ENCODE measurements at places on chromosomes 1 and 21.

GRCh38 chr1:33265780-33266605, 9.7 kb downstream of the ZNF362 start:
- DNase-seq = no peak

- DNase-seq = no peak
These were observed 33.4 kb downstream of the EXO1 start for GRCh38 chr1:241881440-241881839.

GRCh38 chr1:97929874-97930851, 9.3 kb upstream of the DPYD start:
- no peak for DNase-seq

DNA sequence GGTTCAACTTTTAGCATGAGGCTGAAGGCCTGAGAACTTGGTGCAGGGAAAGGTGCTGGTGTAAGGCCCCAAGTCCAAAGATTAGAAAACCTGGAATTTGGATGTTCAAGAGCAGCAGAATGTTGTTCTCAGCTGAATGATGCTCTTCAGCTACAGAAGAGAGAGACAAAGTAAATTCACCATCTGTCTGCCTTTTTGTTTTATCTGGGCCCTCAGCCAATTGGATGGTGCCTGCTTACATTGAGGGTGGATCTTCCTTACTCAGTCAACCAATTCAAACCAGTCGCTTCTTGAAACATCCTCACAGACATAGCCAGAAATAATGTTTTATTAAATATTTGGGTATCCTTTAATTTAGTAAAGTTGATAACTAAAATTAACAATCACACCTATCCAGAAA, 748.2 kb upstream of the ADAMTS5 start:
- no peak for DNase-seq

- peak; percentile 36 for DNase-seq
These were observed 494.7 kb upstream of the ADGRL2 start for GRCh38 chr1:81305997-81306452.

DNA sequence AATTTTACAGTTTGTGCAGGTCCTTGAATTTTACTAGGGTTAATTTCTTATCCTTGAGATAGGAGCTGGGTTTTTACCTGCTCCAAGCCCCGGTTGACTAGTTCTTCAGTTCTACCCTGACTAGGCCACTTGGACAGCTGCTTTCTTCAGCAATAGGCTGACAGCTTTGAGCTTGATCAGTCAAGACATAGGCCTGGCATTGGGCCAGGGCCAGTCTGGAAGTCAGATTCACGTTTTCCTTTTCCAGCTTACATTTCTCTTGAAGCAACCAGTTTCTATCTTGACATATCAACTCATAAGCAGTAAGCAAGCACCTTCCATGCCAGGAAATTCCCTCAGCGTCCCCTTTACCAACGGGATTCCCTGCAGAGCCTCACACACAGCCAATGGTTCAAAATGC, 63.7 kb upstream of the AJAP1 start:
- no peak for DNase-seq

Data from M059J (cell line).